ENCODE measurements at places on chromosomes 6 and 20.

DNA sequence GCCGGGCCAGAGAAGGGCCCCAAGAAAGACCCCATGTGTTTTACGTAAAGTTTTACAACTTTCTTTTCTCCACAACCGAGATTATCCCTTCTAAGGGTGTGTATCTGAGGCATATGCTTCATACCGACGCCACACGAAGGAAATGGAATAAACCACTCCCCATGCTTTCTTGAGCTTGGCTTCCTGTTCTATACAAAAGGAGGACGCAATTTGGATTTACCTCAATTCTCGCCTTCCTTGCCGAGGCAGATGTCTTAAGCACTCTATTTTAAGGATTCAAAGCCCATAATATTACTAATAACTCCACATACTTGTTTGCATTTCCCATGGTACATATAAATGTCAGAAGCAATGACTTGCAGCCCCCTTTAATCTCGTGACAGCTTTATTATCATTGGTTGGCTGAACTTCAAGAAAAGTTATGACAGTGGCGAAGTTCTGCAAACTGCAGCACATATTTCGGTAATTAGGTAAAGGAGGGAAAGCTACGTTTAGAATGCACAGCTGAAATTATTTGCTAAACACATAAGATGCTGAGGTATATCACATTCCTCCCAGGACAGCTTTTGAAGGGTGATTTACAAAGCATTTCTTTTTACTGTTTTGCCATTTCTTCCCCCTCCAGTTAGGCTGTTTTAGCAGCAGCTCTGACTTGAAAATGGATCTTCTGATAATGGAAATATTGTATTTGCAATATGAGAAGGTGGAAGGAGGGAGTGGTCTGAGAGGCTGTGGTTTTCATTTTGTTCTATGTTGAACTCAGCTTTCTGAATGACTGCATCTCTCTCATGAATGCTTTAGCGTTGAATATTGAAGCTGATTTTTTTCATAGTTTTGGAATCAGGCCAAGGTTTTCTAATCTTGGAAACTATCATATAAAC, 330.5 kb downstream of the EPHA7 start:
- DNase-seq, result no peak

DNA sequence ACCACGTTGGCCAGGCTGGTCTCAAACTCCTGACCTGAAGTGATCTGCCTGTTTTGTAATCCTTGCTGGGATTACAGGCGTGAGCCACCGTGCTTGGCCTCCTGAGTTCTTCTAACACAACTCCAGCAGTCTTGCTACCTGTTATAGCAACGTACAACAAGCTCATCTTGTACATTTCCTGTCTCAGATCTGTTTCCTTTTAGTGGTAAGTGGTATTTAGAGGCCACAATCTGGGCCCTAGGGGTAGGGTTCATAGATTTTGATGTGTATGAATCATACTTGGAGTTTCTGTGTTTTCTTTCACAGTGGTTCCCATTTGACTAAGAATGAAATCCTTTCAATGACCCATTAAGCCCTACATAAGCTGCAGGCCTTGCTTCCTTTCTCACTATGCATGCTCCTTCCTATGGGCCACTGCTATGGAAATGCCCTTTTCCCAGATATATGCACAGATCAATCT, 27.1 kb upstream of the SYNCRIP start:
- no peak for DNase-seq

- DNase-seq, result no peak
Observed at GRCh38 chr20:36984257-36984638, 32.7 kb upstream of the SAMHD1 start.

GRCh38 chr6:109075934-109076333, 18.7 kb downstream of the SESN1 start:
- no peak for DNase-seq

DNA sequence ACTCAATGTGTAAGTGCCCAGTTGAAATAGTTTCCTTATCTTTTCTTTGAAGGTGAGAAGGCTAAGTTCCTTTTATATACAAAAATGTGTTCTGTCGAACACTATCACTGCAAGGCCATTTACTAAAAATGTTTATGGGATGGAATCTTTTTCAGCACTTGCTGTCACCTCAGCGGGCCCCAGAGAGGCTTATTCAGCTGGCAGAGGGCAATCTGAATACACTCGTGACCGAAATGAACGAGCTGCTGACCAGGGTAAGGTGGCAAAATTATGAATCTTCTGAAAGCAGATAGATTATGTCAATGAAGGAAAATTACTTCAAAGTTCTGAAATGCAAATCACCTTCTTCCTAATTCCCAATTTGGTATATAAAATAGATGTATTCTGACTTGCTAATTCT, 340.2 kb downstream of the ARHGAP18 start:
- DNase-seq, result no peak

DNA sequence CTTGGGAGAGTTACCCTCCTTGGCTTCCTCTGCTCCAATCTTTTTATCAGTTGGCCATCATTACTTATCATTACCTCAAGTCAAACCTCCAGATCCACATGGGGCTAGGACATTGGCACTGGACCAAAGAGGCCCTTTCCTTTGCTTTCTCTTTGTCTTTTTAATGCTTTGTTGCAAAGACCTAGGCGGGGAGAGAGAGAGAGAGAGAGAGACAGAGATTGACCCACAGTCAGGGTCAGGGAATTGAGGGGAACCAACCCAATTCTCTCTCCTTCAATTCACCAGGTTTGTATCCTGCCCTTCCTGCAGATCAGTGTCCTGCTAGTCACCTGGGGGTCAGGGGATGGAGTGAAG, 3.5 kb upstream of the VEGFA start:
- DNase-seq, result no peak

- DNase-seq, result no peak
Observed at GRCh38 chr6:88662163-88662580, 301.2 kb downstream of the RNGTT start.

GRCh38 chr6:156028335-156029131, 572.9 kb upstream of the NOX3 start:
- no peak for DNase-seq

GRCh38 chr6:149915970-149916865, 6.7 kb downstream of the RAET1G start:
- DNase-seq, result no peak
